ENCODE measurements at places on chromosomes 6 and 20.

DNA sequence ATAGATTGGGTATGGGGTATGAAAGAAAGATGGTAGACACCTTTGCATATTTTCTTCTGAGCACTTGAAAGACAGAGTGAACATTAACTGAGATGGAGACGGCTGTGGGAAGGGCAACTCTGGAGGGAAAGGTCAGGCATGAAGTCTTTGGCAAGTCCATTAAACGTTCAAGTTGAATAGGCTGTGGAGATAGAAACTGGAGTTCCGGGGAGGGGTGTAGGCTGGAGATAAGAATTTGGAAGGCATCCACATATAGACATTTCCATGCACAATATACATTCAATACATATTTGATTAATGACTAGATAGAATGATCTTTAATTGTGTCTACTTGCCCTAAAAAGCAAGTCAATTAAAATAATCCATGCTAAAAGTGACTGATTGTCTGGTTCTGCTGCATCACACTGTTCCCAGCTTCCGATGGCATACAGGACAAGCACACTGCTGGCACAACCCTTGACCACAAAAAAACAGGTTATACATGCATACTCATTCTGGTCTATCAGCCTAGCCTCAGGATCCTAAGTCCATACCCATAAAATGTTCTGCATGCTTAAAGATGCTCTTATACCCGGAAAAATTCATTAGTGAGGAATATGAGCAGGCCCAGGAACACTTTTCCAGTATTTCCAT, 1.9 kb upstream of the MYLK4 start:
- no peaks in the 10 kb centered on the region for H3K4me1 ChIP-seq
- no peak overlapping the region for H3K4me3 ChIP-seq
- H3K36me3 ChIP-seq: no peaks in the 10 kb centered on the region

DNA sequence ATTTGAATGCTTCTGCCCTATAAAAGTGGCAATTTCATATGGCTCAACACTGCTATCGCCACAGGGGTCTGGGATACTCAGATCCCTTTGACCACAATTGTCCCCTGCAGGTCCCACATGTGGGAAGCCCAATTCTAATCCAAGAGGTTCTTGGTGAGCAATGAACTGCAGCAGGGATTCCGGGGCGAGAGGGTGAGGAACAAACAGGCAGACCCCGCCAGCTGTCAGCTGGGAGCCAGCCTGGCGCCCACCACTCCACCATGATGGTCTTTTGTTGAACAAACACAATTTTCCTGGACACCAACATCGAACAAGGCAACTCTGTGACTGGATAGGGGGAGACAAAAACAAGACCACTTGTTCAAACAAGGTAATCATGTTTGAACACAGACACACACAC, 80.5 kb downstream of the TMEM242 start:
- H3K27ac ChIP-seq: no peak overlapping the region
- no peak for ATAC-seq
- no peak overlapping the region for H3K4me3 ChIP-seq
- H3K36me3 ChIP-seq: no peaks in the 10 kb centered on the region

- H3K4me3 ChIP-seq: no peak overlapping the region
- no peaks in the 10 kb centered on the region for H3K36me3 ChIP-seq
Measured at GRCh38 chr20:58567437-58567836, 52.2 kb upstream of the APCDD1L start.

DNA sequence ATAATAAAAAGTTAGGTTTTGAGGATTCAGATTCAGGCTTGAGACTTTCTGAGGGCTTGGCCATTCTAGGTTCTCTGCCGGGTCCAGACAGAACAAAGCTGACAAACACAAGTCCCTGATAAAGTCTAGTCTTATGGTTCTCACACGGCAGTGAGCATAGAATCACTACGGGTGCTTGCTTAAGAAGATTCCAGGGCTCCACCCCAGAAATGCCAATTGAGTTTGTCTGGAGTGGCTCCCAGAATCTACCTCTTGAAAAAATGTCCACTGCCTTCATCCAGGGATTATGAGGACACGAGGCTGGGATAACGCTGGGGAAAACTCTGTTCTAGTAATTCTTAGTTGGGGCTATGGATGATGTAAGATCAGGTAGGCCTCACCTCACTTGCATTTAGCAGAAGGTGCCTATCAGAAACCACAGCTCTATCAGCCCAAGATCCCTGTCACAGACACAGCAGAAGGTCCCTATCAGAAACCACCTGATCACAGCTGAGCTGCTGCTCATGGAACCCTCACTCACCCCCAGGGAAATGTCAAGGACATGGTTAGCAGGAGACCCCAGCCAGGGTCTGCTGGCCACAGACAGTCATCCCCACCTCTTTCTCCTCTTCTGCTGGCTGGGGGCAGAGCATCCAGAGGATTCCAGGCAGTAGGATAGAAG, 52.3 kb downstream of the RAB44 start:
- ATAC-seq: no peak
- peaks cover 16% of the 10 kb centered on the region for H3K4me1 ChIP-seq
- no peak overlapping the region for H3K27ac ChIP-seq
- no peaks in the 10 kb centered on the region for H3K36me3 ChIP-seq
- H3K4me3 ChIP-seq: no peak overlapping the region
- H3K27me3 ChIP-seq: no peaks in the 10 kb centered on the region

- H3K4me3 ChIP-seq: no peak overlapping the region
- no peak overlapping the region for H3K27ac ChIP-seq
- H3K27me3 ChIP-seq: no peaks in the 10 kb centered on the region
- H3K4me1 ChIP-seq: no peaks in the 10 kb centered on the region
- no peaks in the 10 kb centered on the region for H3K36me3 ChIP-seq
Measured at GRCh38 chr6:84967389-84967788, 203.0 kb upstream of the TBX18 start.

- H3K27ac ChIP-seq: no peak overlapping the region
- no peaks in the 10 kb centered on the region for H3K4me1 ChIP-seq
- H3K4me3 ChIP-seq: no peak overlapping the region
- no peaks in the 10 kb centered on the region for H3K36me3 ChIP-seq
Measured at GRCh38 chr6:38801305-38801704, 86.2 kb downstream of the DNAH8 start.

- no peak overlapping the region for H3K27ac ChIP-seq
- no peaks in the 10 kb centered on the region for H3K4me1 ChIP-seq
Measured at GRCh38 chr6:108744244-108744972, 103.8 kb upstream of the ARMC2 start.

- H3K4me1 ChIP-seq: peaks cover 10% of the 10 kb centered on the region
- no peak overlapping the region for H3K27ac ChIP-seq
- ATAC-seq: no peak
- no peak overlapping the region for H3K4me3 ChIP-seq
Measured at GRCh38 chr6:150717419-150717818, 117.7 kb downstream of the PLEKHG1 start.

- H3K27me3 ChIP-seq: no peaks in the 10 kb centered on the region
- H3K36me3 ChIP-seq: no peaks in the 10 kb centered on the region
- no peak overlapping the region for H3K27ac ChIP-seq
- ATAC-seq: no peak
- no peaks in the 10 kb centered on the region for H3K4me1 ChIP-seq
- no peak overlapping the region for H3K4me3 ChIP-seq
Measured at GRCh38 chr6:91575032-91575431, 988.2 kb upstream of the MAP3K7 start.

- no peak overlapping the region for H3K4me3 ChIP-seq
- no peaks in the 10 kb centered on the region for H3K36me3 ChIP-seq
- no peaks in the 10 kb centered on the region for H3K4me1 ChIP-seq
- ATAC-seq: no peak
- H3K27ac ChIP-seq: no peak overlapping the region
Measured at GRCh38 chr20:42690842-42691437, 498.8 kb downstream of the PTPRT start.

GRCh38 chr20:3340443-3340842, 67.0 kb downstream of the DNAAF9 start:
- no peaks in the 10 kb centered on the region for H3K4me1 ChIP-seq
- H3K27ac ChIP-seq: no peak overlapping the region
- ATAC-seq: no peak
- H3K27me3 ChIP-seq: no peaks in the 10 kb centered on the region

Measured in activated T-helper 17 cell treated with anti-CD3 and anti-CD28 coated beads, Interleukin-2, amount 50 U/mL, for 72 hours (primary cell).